Activated gamma-delta T cell (primary cell): ENCODE measurements at places on chromosomes 4 and X.

- DNase-seq, result no peak
Measured at GRCh38 chrX:67563469-67564448, 19.9 kb downstream of the AR start.

DNA sequence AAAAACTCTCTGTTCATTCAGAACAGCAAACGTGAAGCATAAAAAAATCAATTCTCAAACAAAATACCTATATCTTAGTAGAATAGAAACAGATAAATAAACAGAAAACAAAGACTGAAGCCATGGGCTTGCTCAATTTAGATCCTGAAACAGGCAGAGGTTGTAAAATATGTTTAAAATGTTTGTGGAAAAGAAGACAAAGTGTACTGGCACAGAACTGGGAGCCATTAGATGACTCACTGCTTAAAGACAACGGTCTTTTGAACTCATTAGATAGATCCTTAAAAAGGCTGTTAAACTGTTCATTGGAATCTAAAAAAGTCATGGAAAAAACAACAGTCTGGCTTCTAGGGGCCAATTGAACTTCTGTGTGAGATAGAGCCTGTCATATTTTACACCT lies 247.0 kb upstream of the NDST4 start:
- DNase-seq, result no peak

- DNase-seq, result no peak
Measured at GRCh38 chrX:7620560-7620959, 222.4 kb upstream of the VCX start.

GRCh38 chrX:10243106-10243505 lies 86.3 kb downstream of the CLCN4 start:
- no peak for DNase-seq

GRCh38 chrX:75158054-75158453 lies 2.0 kb upstream of the ABCB7 start:
- DNase-seq, result no peak

GRCh38 chrX:17744896-17745523 lies 7.7 kb downstream of the SCML1 start:
- no peak for DNase-seq

- DNase-seq, result no peak
Measured at GRCh38 chr4:145644699-145645098, 25.5 kb downstream of the MMAA start.

DNA sequence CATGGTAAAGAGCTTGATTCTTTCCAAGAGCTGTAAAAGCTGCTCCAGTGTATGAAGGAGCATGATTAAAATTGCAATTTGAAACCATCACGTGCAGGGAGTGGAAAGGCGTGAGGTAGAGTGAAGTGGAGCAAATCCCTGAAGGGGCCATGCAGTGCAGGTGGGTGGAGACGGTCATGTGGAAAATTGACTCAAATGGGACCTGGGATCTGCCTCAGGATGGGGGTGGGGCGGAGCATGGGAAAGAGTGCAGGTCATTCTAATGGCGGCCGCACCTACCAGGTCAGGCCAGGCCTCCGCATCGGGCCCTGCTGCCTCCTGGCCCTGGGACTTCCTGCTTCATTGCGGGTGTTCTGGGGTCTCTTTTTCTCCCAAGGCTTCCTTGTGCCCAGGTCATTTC lies 25.3 kb upstream of the TRIM60 start:
- no peak for DNase-seq

DNA sequence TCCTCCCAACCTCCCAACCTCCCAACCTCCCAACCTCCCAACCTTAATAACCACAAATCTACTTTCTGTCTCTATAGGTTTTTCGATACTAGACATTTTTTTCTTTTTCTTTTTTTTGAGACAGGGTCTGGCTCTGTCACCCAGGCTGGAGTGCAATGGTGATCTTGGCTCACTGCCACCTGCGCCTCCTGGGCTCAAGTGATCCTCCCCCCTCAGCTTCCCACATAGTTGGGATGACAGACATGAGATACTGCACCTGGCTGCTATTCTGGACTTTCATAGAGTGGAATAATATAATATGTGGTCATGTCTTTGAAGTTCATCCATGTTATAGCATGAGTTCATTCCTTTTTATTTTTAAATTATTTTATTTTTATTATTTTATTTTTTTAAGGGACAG lies 39.5 kb upstream of the ZFX start:
- no peak for DNase-seq

- DNase-seq, result no peak
Measured at GRCh38 chr4:143185253-143186107, 763 bp downstream of the USP38 start.

DNA sequence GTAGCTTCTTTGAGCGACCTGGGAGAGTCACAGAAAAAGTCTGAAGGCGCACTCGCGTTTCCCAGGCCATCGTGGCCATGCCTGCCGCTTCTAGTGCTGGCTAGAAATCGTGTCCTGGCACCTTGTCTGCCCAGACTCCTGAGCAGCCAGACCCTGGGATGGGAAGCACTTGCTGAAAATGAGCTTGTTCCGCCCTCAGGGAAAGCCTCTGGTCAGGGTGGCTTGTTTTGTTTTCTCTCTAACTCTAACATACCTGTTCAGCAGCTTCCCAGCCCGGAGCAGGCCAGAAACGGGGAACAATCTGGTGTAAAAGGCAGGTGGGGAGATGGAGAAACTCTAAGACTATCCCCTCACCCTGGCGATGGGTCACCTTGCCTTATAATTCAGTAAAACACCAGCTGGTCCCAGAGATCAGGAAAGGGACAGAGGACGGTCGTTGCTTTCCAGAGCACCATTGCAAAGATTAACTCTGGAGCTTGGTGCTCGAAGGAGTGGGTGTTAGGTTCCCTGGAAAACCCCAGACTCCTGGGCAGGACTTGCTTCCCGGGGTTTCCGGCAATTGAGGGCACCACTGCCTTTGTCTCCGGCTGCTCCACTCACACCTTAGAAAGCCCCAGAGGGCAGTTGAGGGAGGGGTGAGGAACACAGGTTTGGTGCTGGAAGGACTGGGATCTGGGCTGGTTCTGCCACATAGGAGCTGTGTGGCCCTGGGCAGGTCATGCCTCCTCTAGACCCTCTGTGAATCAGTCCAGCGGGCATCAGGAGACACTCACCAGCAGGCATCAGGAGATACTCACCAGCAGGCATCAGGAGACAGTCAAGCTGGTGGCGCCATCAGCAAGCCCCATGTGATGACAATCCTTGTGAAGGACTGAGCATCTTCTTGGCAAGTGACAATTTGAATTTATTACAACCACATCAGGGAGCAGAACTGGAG lies 4.5 kb upstream of the SH3TC1 start:
- no peak for DNase-seq

GRCh38 chr4:18684932-18685331 lies 663.4 kb upstream of the LCORL start:
- no peak for DNase-seq

- DNase-seq, result no peak
Measured at GRCh38 chrX:23694606-23695005, 27.3 kb downstream of the PRDX4 start.

- DNase-seq, result no peak
Measured at GRCh38 chrX:109934434-109934833, 68.5 kb upstream of the TMEM164 start.

DNA sequence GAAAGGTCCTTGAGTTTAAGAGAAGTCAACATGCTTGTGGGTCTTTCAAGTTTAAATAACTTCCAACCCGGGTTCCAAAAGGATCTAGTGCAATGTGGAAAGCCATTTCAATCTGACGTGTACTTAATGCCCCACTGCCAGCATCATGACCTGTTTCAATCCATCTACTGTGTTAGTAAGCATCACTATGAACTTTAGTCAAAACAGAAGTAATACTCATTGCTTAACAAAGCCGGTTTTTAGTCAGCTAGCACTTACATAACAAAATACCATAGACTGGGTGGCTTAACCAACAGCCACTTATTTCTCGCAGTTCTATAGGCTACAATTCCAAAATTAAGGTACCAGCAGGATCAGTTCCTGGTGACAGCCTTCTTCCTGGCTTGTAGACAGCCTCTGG lies 677.5 kb downstream of the DMD start:
- no peak for DNase-seq

DNA sequence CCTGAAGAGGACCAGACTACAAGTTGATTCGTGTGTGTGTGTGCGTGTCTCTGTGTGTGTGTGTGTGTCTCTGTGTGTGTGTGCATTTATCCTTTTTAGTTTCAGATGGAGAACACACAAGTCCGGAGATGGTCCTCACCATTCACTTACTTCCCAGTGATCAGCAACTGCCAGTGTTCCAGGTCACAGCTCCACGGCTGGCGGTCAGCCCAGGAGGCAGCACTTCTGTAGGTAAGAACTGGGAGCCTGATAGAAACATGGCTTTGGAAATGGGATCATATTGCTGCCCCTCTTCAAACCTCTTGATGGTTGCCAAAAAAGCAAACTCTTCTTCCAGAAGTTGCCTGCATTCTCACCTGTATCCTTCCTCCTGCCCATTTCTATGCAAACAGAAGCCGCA lies 122.6 kb upstream of the ANXA3 start:
- no peak for DNase-seq

DNA sequence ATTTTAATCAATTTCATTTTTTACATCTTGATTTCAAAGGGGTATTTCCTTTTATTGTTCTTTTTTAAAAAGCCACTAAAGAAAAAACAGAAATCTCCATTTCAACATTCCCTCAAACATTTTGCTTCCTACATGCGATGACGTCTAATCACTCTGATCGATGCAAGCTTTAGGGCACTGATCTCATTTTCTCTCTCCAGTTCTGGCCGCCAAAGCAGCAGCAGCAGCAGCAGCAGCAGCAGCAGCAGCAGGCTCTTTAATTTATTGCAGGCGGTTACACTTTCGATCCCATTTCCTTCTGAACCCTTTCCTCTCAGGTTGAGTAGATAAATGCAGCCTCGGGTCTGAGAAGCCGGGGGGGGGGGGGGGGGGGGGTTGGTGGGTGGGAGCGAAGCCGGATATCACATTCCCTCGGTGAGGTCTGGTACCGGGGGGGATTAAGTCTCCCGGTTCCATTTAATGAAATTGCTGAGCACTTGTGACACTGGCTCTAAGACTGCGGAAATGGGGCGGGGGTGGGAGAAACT lies 3.4 kb upstream of the PCDH7 start:
- DNase-seq, result no peak

GRCh38 chr4:73251384-73251783 lies 7.2 kb downstream of the ANKRD17 start:
- no peak for DNase-seq

DNA sequence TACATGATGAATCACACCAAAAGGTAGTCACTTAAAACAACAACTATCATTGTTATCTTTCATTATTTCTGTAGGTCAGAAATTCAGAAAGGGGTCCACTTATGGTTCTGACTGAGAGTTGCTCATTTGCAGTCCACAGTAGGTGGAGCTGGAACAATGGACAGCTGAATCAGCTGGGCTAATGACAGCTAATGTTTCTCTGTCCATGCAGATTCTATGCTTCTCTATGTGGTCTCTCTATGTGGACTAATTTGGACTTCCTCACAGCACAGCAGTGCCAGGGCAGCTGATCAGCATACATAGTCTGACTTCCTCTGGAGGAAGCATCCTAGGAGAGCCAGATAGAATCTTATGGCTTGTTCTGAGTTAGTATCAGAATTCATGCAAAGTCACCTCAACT lies 131.7 kb upstream of the INTU start:
- DNase-seq, result no peak
